Smooth muscle cell of the pulmonary artery (primary cell): ENCODE measurements at places on chromosomes 13 and 19. TPM values are rescaled to one million over a fixed set of nuclear protein-coding genes. Genes with fewer than 3 reads are reported as not detected.

The ZNF431 gene
- 5.7 and 7.7 TPM in 2 replicates for total RNA-seq

The RRAS gene
- 82.1 and 88.7 TPM in 2 replicates for total RNA-seq

The SPACA7 gene
- not detected in 2 replicates for total RNA-seq

The UBE2L5 gene
- total RNA-seq = 0.07 TPM in 1 of 2 replicates, not detected in the other

The SH2D3A gene
- total RNA-seq = not detected in 2 replicates
